ENCODE measurements at places on chromosomes 5 and 9.
A peak's percentile ranks its signal among the peaks of the same experiment; 100 is the strongest.

DNA sequence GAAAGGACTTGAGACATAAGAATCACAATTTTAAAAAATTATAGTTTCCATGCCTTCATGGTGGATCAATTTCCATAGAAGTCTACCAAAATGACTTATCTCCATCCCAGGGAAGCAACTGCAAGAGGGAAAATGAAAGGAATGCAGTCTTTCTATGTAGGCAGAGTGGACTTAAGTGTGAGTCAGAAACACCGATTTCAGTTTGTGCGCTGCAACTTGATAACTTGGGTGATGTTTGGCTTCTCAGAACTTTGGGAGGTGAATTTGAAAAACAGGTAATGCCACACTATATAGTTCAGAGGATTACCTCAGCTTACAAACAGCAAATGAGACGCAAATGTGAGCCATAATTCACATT lies 708 bp upstream of the CSNK1G3 start:
- DNase-seq, result no peak

- no peak for DNase-seq
Observed at GRCh38 chr9:33787839-33788238, 7.5 kb upstream of the PRSS3 start.

GRCh38 chr5:7478459-7478858 lies 82.5 kb downstream of the ADCY2 start:
- DNase-seq, result no peak

GRCh38 chr9:35996358-35996970 lies 38.5 kb upstream of the OR2S2 start:
- no peak for DNase-seq

- DNase-seq, result no peak
Observed at GRCh38 chr9:104775976-104776375, 12.0 kb downstream of the NIPSNAP3B start.

- no peak for DNase-seq
Observed at GRCh38 chr9:86470326-86470725, 116.1 kb upstream of the TUT7 start.

DNA sequence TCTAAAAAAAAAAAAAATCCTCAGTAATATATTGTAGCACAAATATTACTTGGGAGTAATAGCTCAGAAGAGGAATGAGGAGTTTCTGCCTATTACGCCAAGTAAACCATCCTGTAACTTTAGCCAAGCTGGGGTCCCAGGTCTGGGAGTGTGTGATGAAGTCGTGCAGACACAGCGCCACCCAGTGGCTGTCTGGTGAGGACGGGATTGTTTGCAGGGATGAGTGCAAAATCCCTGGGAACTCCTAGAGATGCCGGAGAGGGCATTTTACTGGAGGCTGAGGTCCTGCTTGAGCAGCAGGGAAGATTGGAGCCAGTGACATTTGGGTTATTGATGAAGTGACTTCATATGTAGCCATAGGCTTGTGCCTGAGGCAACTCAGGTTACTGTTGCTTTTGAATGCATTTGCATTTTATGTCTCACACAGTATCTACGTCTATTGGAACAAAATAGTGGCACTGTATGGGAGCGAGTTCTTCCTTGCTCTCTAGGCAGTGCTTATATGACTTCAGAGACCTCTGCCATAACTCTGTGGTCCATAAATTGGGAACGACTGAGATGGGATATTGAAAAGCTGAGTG lies 72.8 kb downstream of the PSAT1 start:
- peak; percentile 26 for DNase-seq

- DNase-seq, result no peak
Observed at GRCh38 chr5:137933491-137933911, 44.2 kb downstream of the PKD2L2 start.

DNA sequence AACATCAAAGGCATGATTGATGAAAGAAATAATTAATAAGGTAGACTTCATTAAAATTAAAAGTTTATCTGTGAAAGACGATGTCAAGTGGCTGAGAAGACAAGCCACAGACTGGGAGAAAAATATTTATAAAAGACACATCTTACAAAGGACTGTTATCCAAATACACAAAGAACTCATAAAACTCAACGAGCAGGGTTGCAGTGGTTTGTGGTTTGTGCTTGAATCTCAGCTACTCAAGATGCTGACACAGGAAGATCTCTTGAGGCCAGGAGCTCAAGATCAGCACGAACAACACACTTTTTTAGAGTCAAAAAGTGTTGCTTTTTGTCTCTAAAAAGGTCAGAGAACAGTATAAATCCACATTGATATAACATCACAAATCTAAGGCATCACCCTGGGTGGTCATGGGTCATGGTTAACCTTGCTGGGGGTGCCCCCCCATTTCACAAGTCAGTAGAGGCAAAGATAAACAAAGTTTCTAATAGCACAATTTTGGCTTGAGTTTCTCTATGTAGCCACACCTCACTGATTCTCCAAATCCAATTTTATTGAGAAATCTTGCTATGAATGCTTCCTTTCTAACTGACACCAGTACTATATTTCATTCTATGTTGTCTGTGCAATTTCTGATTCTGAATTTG lies 342.9 kb upstream of the RPS23 start:
- DNase-seq, result no peak

DNA sequence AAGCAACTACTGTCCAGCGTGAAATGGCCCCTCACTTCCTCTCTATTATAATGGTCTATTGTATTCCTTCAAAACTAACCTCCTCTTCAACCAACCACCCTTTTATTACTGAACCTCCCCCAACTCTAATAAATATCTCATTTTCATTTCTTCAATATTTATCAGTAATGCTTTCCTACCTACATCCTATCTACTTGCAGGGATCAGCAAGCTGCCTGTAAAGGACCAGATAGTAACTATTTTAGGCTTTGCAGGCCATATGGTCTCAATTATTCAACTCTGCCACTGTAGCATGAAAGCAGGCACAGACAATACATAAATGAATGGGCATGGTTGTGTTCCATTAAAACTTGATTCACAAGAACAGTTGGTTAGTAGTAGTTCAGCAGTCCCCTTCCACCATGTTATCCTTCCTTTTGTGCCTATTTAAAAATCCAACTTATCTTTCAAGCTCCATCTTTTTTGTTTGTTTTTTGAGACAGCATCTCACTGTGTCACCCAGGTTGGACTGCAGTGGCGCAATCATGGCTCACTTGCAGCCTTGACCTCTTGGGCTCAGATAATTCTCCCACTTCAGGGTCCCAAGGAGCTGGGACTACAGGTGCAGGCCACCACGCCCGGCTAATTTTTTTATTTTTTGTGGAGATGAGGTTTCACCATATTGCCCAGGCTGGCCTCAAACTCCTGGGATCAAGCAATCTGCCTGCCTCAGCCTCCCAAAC lies 45.8 kb downstream of the PCDHGC5 start:
- no peak for DNase-seq

DNA sequence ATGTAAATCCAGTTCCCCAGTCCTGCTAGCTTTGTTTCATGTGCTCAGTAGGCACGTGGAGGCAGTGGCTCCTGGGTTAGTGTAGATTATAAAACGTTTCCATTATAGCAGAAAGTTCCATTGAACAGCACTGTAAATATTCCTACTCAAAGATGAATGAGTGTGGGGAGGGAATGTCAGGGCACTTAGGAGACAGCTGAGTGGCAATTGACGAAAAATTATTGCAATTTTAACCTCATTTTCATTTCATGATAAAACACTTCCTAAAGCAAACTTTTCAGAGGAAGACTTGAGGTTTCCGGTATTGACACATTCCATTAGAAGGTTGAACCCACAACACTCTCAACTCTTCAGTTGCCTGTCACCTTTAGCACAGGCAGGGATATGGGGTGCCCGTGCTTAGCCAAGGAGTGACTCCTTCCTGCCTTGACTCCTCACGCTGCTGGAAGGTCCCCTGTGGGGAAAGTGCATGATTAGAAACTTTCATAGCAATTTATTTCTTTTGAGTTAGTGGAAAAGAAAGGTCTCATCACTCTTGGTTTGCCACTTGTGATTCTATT lies 41.2 kb downstream of the SLC46A2 start:
- no peak for DNase-seq

GRCh38 chr9:129496473-129497004 lies 124.4 kb downstream of the C9orf50 start:
- peak; percentile 90 for DNase-seq

- DNase-seq, result no peak
Observed at GRCh38 chr5:171598641-171599152, 179.2 kb downstream of the FGF18 start.

- no peak for DNase-seq
Observed at GRCh38 chr5:162128117-162128516, 60.5 kb downstream of the GABRG2 start.

- no peak for DNase-seq
Observed at GRCh38 chr5:52685971-52686370, 101.7 kb upstream of the ITGA1 start.

GRCh38 chr5:3377831-3378230 lies 217.8 kb upstream of the IRX1 start:
- DNase-seq, result no peak

DNA sequence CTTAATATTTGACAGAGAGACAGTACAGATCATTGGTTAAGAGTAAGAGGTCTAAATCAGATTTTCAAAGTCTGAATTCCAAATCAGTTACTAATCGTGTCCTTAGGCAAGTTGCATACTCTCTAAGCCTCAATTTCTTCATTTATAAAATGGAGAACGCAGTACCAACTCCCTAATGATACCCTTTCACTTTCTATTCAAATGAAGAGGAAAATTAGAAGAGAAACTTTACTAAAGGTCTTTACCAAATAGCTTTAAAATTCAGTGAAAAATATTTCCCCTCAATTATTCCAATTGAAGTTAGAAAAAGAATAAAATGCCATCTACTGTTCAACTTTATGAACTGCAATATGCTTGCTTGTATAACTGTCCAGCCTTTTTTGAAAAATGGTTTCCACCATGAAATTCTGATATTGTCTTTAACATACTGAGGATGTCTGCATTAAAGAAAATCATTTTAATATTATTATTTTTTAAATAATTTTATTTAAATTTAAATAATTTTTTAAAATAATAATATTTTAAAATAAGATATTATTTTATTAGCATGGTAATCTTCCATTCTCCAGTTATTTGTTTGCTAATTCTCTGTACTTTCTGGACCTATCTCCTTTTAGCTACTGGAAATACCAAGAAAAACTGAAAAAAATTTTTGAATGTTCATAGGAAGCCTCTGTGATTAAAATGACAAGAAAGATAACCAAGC lies 36.0 kb downstream of the POC5 start:
- peak; percentile 44 for DNase-seq

- DNase-seq, result peak; percentile 88
Observed at GRCh38 chr9:35844628-35845270, 15.7 kb downstream of the TMEM8B start.

DNA sequence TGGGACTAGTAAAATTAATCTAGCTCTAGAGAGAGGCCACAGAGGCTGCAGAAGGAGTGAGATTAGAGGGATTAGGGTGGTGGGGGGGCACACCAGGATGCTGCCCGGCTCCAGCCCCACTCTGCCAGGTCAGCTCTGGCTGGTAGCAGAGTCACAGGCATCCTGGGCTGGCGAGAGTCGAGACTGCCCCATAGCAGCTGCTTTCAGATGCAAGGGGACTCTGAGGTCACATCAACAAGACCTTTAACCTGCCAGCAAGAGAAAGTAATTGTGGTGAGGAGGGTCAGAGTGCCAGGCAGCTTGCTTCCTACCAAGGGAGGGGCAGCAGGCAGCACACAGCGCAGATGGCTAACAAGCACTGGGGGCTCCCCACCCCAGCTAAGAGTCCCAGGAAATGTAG lies 7.5 kb downstream of the EPB41L4B start:
- no peak for DNase-seq

DNA sequence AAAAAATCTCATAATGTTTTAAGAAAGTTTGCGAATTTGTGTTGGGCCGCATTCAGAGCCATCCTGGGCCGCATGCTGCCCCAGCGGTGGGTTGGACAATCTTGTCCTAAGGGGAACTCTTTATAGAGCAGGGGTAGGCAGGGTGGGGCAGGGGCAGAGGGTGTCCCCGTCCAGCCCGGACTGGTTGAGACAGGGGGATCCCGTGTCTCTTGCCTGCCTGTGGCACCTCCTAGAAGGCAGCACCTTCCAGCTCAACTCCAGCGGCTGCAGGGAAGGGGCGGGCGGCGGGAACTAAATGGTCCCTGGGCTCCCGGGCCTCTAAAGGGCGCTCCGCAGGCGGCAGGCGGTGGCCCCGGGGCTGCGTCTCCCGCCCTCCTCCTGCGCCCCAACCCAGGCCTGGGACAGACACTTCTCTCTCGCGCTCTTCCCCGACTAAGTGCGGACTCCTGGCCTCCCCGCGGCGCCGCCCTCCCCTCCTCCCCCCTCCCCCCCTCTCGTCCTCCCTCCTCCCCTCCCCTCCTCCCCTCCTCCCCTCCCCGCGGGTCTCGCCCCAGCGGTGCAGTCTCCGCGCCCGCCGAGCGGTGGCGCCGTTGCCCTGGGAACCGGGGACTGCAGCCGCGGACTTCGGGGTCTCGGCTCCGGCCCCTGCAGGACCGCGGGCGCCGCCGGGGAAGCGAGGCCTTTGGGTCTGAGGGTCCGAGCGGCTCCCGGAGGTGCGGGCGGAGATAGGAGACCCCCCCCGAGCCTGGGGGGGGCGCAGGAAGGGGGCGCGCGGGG lies 132.6 kb downstream of the MRPL36 start:
- DNase-seq, result no peak

GRCh38 chr5:160485364-160485969 lies 63.8 kb downstream of the PTTG1 start:
- DNase-seq, result no peak

- no peak for DNase-seq
Observed at GRCh38 chr9:108077556-108077955, 588.0 kb upstream of the KLF4 start.

GRCh38 chr5:10876006-10876744 lies 115.1 kb upstream of the DAP start:
- no peak for DNase-seq

DNA sequence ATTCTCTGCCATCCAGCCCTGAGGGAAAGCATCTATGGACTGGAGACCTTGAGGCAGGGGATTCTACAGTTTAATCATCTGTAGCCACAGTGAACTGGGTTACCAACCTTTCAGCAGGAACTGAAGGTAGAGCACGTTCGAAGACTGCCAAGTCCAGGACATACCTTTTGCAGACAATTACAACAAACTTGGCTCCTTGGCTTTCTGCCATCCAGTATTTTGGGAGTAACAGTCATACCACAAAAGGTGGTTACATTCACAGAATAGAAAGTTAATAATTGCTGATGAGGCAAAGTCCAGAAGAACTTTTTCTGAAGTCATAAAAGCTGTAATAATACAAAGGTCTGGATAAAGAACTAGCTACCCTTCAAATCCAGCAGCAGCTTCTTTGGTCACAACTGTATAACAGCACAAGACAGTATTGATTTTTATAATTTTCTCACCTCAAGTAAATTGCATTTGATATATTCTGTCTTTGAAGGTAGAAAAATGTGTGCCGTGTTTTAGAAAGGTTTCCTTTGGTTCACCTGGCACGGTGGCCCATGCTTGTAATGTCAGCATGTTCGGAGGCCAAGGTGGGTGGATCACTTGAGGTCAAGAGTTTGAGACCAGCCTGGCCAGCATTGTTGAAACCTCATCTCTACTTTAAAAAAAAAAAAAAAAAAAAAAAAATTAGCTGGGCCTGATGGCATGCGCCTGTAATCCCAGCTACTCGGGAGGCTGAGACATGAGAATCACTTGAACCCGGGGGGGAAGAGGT lies 236.6 kb downstream of the NR3C1 start:
- DNase-seq, result no peak
